ENCODE measurements at places on chromosomes 11 and 22.

DNA sequence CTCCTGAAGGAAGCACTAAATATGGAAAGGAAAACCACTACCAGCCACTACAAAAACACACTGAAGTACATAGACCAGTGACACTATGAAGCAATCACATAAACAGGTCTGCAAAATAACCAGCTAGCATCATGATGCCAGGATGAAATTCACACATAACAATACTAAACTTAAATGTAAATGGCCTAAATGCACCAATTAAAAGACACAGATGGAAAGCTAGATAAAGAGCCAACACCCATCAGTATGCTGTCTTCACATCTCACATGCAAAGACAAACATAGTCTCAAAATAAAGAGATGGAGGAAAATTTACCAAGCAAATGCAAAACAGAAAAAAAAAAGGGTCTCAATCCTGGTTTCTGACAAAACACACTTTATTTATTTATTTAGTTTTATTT is 171.7 kb downstream of the TTC28 start:
- DNase-seq: no peak

- no peak for DNase-seq
Measured at GRCh38 chr11:101444851-101445250, 139.0 kb downstream of the TRPC6 start.

DNA sequence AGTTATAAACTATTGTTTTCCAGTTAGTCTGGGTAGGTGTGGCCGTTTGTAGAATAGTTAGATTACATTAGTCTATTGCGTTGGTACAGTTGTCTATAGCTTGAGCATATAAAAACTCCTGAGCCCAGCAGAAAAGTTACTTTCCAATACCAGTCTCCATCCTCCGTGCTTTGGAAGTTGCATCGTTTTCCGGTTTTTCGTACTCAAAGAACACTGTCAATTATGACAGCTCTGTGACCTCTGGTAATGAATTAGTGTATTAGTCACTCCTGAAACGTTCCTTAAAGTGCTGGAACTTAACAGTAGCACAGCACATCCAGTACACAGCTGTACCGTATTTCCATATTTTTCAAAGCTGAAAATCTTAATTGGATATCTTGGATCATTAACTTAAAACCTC is 808 bp upstream of the MSANTD2 start:
- DNase-seq: no peak

DNA sequence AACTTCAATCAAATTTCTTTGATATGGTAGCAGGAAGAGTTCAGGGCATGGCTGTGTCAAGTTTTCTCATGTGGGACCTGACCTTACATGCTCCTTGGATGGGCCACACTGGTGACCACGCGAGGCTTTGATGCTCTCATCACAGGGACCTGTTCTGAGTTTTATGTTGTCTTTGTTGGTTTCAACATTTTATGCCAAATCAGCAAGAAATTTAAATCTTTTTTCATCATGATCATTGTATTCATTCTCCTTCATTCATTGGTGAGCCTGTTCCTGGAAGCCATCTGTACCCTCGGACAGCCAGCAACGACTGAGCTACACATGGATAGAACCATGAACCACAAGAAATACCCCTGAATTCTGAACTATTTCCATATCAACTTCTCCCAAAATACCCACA is 10.5 kb upstream of the NFAM1 start:
- DNase-seq: no peak

GRCh38 chr11:47003180-47003877 is 66.8 kb downstream of the CSTPP1 start:
- no peak for DNase-seq

- no peak for DNase-seq
Measured at GRCh38 chr11:34395916-34396550, 38.2 kb upstream of the ABTB2 start.

DNA sequence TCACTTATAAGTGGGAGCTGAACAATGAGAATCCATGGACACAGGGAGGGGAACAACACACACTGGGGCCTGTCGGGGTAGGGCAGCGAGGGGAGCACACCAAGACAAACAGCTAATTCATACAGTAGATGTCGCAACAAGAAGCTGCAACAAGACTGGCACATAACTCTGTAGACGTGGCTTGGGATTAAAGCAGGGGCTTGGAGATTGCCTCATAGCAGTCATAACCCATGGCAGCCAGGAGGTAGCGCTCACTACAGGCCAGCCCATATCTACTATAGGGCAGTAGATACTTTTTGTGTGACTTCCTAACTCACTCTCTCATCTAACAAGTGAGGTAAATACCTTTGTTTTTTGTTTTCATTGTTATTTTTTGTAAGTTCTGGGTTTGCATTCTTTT is 1.7 kb upstream of the OR9G4 start:
- no peak for DNase-seq

DNA sequence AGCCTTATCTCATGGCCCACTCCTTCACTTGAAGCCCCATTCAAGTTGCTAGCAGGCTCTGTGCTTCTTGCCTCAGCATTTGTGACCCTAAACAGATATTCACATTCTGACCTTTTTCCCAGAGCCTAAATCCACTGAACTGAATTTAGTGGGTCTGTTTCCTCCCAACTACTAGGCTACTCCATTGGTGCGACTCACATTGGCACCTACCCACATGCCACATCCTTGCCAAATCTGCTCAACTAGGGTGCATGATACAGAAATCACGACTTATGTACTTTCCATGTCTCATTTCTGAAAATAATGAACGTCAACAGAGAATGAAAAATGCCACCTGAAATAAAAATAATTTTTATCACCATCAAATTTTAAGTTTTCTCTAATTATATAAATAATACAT is 8.4 kb upstream of the MMP12 start:
- no peak for DNase-seq

DNA sequence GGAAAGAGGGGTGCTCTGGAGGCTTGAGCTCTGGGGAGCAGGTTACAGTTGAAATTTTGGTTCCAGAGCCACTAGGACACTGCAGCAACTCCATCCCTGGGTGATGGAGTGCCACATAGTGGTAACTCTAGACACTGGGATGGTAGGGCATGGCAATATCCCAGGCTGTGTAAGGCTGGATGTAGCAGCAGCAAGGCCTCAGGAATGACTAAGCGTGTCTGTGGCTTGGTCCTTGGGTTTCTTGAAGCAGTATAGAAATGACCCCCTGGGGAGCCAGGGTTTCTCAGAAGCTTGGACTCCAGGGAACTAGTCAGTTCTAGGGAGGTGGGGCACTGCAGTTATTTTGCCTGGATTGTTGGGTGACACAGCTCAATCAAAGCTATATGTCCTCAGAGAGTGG is 8.1 kb downstream of the MS4A4A start:
- DNase-seq: no peak
